Adrenal gland (tissue), 19 donors: ENCODE measurements at places on chromosomes 12 and 14. TPM values are rescaled to one million over a fixed set of nuclear protein-coding genes. Genes with fewer than 3 reads are reported as not detected.

RASSF9 gene
- 1.2 TPM for total RNA-seq

TSPAN11 gene
- 5.0 TPM for total RNA-seq

ARL1 gene
- total RNA-seq, result 74.1 TPM

TAMALIN gene
- 19.5 TPM for total RNA-seq

AQP2 gene
- 6.8 TPM for total RNA-seq

GLI1 gene
- total RNA-seq, result 2.1 TPM

HOXC9 gene
- 1.2 TPM for total RNA-seq

DAO gene
- not detected for total RNA-seq

ANG gene
- 2.9 TPM for total RNA-seq

C1QL4 gene
- not detected for total RNA-seq

PROX2 gene
- total RNA-seq, result not detected

FAM234B gene
- 9.9 TPM for total RNA-seq

DLGAP5 gene
- total RNA-seq, result 0.35 TPM

ADAMTS20 gene
- 0.43 TPM for total RNA-seq

AKAP3 gene
- 2.3 TPM for total RNA-seq

TEX22 gene
- 2.8 TPM for total RNA-seq

TMEM132C gene
- total RNA-seq, result 1.3 TPM

GPRC5D gene
- not detected for total RNA-seq

INSM2 gene
- 0.41 TPM for total RNA-seq

ANKS1B gene
- 4.2 TPM for total RNA-seq

CD163 gene
- 345 TPM for total RNA-seq

TMEM233 gene
- total RNA-seq, result 1.0 TPM

CCDC196 gene
- total RNA-seq, result not detected

TGM1 gene
- 0.87 TPM for total RNA-seq

LAG3 gene
- total RNA-seq, result 0.27 TPM

SERPINA12 gene
- not detected for total RNA-seq

TRHDE gene
- total RNA-seq, result 0.78 TPM

SOAT2 gene
- not detected for total RNA-seq

TMED8 gene
- 15.3 TPM for total RNA-seq

HIF1A gene
- total RNA-seq, result 186 TPM

SLC6A15 gene
- total RNA-seq, result not detected

GLIPR1L2 gene
- 6.2 TPM for total RNA-seq

PLEKHG7 gene
- not detected for total RNA-seq

CLMN gene
- 5.4 TPM for total RNA-seq

RPL10L gene
- not detected for total RNA-seq

GZMB gene
- total RNA-seq, result 1.1 TPM

TAS2R50 gene
- 1.0 TPM for total RNA-seq

CCDC197 gene
- total RNA-seq, result not detected

SOCS4 gene
- total RNA-seq, result 8.0 TPM

NRL gene
- 9.4 TPM for total RNA-seq

ARMH4 gene
- total RNA-seq, result 14.2 TPM
